A549 treated with CpdA at 1 μM for 4 hours (cell line): ENCODE measurements at places on chromosomes 5 and 9. TPM values are rescaled to one million over a fixed set of nuclear protein-coding genes. Genes with fewer than 3 reads are reported as not detected.

COMMD10 gene
- total RNA-seq, result 35.9 to 40.6 TPM (median 37.6 TPM) in 5 replicates

TSSK1B gene
- total RNA-seq, result not detected in 5 replicates

DMRT3 gene
- not detected in 5 replicates for total RNA-seq

PCDHGB1 gene
- 1.0 to 2.1 TPM (median 1.9 TPM) in 5 replicates for total RNA-seq

SLC6A7 gene
- 0.01 to 0.07 TPM in 2 of 5 replicates, not detected in the others for total RNA-seq
